ENCODE measurements at places on chromosomes 13 and 19.
A peak's percentile ranks its signal among the peaks of the same experiment; 100 is the strongest.

GRCh38 chr19:7988307-7988706 lies 17.1 kb downstream of the ELAVL1 start:
- no peak for DNase-seq

- DNase-seq, result no peak
Observed at GRCh38 chr13:31020996-31021395, 88.5 kb downstream of the TEX26 start.

DNA sequence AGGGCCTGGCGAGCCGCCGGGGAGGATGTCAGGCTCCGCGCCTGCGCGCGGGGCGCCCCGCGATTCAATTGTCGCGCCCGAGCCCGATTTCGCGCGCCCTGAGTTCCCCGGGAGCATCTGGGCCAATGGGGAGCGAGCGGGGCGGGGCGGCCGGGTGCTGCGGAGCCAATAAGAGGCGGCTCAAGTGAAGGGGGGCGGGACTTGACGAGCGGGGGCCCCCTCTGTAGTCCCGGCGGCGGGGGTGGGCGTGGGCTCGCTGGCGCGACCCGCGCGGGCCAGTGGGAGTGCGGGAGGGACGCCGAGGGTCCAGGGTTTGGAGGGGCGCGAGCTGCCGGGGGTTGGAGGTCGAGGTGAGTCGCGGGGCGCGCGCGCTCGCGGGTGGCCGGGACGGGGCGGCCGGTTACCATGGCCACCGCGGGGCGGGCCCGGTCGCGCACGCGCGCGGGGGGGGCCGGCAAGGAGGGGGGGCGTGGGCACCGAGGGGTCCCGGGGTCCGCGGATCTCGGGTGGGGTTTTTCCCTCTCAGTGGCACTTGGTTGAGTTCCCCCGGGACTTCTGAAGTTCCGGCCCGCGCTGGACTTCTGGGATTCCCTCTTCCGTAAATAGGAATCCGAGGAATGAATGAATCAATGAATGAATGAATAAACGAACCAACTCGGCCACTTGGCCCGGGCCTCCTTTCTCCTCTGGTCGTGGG lies 744 bp downstream of the UHRF1 start:
- DNase-seq, result peak; percentile 82

DNA sequence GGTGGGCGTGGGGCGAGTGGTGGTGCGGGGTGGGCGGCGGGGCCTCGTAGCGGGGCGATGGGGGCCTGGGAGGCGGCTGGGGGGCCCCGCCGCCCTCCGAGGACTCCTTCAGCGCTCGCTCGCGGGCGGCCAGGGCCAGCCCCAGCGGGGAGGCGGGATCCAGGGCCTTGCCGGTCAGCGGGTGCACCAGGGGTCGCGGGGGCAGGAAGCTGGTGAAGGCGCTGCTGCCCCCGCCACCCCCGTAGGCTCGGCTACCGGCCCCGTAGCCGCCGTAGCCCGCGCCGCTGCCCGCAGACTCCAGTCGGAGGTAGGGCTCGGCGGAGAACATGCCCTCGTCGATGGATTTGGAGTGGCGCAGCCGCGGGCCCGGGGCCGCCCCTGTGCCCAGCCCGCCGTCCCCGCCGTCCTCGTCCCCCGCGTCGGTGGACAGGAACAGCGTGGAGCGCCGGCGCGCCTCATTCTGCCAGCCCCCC lies 18.6 kb downstream of the C19orf81 start:
- DNase-seq, result no peak

DNA sequence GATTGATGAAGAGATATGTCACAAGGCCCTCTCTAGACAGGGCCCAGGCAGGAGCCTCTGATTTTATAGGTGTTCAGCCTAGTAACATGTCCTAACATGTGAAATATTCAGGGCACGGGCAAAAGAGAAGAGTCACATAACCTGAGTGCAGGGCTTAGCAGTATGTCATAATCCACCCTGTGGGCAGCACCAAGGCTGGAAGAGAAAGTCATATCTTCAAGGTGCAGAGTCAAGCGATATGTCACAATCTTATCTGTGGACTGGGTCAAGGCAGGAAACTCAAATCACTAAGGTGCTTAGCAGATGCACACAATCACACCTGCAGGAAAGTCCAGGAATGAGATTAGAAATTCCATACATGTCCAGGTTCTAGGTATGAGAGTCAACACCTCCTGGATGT lies 51.5 kb upstream of the ZNF728 start:
- DNase-seq, result no peak

DNA sequence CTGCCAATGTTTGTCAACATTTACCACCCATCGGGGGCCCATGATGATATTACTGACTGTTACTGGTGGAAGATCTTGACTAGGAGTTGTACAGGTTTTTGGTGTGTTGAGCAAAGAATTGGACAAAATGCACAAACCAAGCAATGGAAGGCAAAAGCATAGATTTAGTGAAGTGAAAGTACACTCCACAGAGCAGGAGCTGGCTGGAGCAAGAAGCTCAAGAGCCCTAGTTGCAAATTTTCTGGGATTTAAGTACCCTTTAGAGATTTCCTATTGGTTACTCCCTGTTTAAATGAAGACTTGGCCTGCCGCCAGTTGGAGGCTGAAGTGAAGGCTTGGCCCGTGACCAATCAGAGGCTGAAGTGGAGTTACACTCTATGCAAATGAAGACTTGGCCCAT lies 128.6 kb upstream of the KL start:
- DNase-seq, result no peak

- DNase-seq, result peak; percentile 25
Observed at GRCh38 chr13:20231839-20232555, at the start of gene GJB6. Gene GJB6 (minus strand): TSS chr13:20232319. CDS start chr13:20223480, 8,839 bp downstream.

- no peak for DNase-seq
Observed at GRCh38 chr19:39082745-39083598, 1.2 kb upstream of the ACP7 start.

GRCh38 chr19:49999371-50000010 lies 25.7 kb downstream of the VRK3 start:
- no peak for DNase-seq

GRCh38 chr13:20044086-20044485 lies 85.6 kb downstream of the ZMYM2 start:
- no peak for DNase-seq

DNA sequence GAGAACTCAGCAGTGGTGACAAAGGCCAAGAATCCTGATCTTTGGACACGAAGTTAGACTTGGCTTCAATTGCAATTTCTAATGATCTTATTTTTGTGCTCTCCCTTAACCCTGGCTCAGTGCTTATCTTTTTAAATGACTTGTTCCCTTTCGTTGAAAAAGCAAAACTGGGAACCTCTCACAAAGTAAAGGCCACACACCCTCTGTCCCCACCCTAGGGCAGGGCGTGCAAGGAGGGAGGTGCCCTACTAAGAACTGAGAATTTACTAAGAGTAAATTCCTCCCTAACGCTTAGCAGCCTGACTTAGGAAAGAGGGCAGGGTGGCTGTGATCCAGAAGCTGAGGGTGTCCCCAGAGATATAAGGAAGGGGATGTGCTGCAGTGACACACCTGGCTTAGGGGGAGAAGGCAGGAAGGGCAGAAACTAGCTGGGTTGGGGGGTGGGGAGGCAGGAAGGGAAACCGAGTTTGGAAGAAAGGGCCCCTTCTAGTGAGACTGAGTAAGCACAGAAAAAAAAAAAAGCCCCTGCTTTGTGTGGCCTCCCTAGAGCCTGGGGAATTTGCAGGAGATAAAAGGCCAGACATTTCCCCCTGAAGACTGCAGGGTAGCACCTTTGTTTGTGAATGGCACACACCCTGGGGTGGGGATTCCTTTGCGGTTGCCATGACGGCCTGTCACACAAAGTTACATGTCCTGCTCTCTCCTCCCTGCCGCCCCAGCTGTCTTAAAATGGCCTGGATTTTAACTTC lies 435.1 kb downstream of the EFNB2 start:
- no peak for DNase-seq

DNA sequence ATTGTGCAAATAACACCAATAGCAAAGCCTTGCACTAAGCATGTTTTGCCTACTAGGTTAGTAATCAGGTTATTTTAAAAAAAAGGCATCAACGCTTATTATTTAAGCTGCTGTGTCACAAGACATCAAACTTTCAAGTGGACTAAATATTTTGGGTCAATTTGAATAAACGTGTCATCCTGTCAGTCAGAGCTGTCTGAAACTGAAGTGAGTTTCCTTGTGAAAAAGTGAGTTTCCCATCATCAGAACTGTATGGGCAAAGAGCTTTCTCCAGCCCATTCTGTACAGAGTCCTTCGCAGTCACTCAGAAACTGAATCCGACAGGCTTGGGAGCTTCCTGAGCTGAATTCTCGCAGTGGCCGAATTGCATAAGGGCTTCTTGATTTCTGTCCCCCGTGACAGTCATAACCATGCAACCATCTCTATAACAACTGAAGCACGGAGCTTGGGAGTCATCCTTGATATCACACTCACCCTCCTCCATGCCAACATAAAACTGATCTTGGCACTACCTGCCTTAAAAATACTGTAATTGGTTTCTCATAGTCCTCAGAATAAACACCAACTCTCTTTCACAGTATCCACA lies 139.8 kb downstream of the MIPEP start:
- no peak for DNase-seq

DNA sequence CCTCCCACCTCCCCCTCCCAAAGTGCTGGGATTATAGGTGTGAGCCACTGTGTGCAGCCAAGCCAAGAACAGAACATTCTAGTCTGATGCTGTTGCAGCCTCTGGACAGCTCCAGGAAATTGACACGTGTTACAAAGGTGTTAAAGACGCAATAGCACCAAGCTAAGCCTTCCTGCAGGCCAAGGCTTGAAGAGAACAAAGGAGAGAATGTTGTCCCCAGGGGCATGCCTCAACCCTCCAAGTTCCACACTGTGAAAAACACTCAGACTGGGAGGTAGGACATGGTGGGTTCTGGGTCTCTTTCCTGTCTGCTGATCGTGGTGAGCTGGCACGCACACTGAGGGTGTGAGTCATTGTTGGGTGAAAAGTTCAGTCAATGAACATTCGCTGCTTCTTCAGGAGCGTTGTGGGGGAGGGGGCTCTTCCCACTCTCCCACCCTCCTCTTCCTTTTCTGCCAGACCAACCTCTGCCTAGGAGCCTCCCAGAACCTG lies 5.3 kb upstream of the PTPRS start:
- DNase-seq, result no peak

- no peak for DNase-seq
Observed at GRCh38 chr13:65601855-65602254, 1628.3 kb downstream of the PCDH9 start.
